ENCODE measurements at places on chromosomes 13 and 19. TPM values are rescaled to one million over a fixed set of nuclear protein-coding genes. Genes with fewer than 3 reads are reported as not detected.

GRCh38 chr19:13861392-13861713 lies 15.6 kb upstream of the NANOS3 start:
- no peaks in the 10 kb centered on the region for H3K36me3 ChIP-seq
- H3K27ac ChIP-seq = peak overlapping the region; percentile 89
- H3K4me3 ChIP-seq = peak overlapping the region; percentile 40
- H3K27me3 ChIP-seq = no peaks in the 10 kb centered on the region
- H3K4me1 ChIP-seq = peaks cover 23% of the 10 kb centered on the region
- DNase-seq = no peak

DNA sequence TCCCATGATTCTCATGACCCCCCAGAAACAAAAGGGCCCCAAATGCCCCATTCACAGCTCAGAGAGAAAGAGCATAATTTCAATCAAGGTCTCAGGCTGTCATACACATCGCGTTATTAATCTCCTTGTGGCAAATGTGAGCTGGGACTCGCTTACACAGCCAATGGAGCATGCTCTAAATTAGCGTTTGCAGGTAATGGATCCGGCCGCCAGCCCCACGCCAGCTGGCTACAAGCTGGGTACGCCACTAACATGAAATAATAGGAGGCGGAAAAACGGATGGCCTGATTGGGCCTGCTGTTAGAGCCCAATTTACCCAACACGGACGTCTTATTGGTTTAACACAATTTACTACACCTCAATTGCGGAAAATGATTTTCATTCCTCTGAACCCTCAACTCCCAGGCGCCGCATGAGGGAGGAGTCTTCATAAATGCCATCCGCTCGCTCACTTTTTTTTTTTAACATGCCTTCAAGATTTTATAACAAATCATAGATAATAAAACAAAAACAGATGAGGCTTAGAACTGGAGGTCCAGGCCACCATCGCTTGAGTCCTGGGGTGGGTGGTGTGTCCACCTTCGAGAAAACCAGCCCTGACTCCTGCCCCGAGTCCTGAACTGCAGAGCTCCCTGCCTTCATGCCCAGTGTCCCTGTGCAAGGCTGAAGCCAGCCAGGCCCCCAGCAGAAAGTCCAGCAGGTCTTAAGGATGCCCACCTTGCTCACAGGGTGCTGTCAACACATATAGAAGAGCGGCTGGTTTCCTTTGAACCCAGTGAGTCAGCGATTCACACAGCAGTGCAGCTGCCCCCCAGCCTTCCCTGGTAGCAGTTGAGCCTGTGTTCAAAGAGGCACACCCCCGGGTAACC lies 62.1 kb downstream of the PEPD start:
- H3K27me3 ChIP-seq = no peaks in the 10 kb centered on the region
- H3K4me1 ChIP-seq = no peaks in the 10 kb centered on the region
- H3K4me3 ChIP-seq = no peak overlapping the region
- peaks cover 13% of the 10 kb centered on the region for H3K36me3 ChIP-seq
- no peak overlapping the region for H3K27ac ChIP-seq

DNA sequence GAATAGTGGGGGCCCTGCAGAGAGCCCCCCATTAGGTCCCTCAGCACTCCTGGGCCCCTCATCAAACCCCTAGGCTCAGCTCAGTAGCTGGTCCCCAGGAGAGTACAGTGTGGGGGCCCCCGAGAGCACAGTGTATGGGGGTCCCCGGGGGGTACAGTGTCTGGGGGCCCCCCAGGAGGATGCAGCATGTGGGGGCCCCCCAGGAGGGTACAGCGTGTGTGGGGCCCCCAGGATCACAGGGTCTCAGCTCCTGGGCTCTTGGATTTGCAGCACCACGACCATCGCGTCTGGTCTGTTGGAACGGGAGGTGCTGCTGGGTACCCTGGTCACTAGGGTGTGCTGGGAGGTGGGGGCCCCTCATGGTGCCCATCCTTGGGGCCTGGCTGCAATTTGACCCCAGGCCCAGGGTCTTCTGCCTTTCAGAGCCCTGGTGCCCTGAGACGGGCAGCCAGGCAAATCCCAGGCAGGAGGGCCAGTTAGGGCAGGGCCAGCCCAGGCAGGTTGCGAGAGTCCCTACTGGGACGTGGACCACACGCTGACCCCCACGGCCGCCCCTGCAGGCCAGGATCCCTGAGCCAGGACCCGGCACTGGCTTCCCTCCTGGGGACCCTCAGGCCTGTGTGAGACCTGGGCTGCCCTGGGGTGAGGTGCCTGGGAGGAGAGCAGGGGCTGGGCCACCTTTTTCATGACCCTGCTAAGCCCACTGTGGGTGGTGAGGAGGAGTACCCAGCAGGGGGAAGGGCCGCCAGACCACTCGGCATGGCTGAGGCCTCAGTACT lies 13.6 kb downstream of the CBARP start:
- H3K27me3 ChIP-seq = no peaks in the 10 kb centered on the region
- no peak overlapping the region for H3K27ac ChIP-seq
- peaks cover 62% of the 10 kb centered on the region for H3K36me3 ChIP-seq
- no peak overlapping the region for H3K4me3 ChIP-seq

DNA sequence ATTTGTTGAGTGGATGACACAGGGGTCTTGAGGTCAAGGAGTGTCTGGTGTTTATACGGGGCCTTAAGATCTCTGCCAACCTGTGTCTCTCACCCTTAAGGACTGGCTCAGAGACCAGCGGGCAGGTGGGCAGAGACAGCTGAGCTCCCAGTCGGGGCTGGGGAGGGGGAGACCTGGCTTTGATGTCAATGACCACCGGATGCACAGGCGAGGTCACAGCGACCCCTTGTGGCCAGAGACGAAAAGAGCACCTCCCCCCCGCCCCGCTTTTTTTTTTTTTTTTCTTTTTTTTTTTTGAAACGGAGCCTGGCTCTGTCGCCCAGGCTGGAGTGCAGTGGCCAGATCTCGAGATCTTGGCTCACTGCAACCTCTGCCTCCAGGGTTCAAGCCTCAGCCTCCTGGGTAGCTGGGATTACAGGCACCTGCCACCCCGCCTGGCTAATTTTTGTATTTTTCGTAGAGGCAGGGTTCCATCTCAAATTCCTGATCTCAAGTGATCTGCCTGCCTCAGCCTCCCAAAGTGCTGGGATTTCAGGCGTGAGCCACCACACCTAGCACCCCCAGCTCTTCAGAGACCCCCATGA lies 12.1 kb upstream of the KLK14 start:
- peaks cover 13% of the 10 kb centered on the region for H3K4me1 ChIP-seq
- H3K36me3 ChIP-seq = no peaks in the 10 kb centered on the region
- no peak overlapping the region for H3K4me3 ChIP-seq
- H3K27ac ChIP-seq = no peak overlapping the region

DNA sequence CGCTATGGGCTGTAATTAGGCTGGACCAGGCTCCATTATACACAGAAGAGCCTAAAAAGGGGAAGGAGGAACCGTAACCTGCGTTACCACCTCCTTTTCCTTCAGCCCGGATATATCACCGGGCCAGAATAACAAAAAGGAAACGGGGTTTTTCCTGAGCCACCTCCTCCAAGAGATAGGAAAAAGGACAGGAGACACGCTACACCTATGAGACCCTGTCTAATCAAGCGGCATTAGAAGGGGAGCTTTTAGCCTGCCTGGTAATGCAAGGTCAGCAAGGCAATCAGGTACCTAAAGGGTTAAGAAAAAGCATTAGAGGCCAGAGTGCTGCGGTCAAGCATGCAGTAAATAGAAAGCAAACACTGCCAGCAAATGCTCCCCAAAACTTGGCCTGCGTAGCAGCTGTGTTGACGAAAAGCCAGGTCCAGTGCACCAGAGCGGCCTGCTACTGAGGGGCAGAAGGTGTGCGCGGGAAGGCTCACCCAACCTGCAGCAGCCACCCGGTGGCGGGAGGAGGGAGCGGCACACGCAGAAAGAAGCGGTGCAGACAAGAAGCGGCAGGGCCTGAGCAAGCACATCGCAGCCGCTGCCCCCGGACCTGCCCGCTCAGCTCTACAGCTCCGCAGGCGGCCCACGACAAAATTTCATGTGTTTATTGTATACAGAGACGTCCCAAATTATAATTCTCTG lies 1466.1 kb downstream of the UQCRFS1 start:
- peaks cover 24% of the 10 kb centered on the region for H3K4me1 ChIP-seq
- no peak overlapping the region for H3K27ac ChIP-seq
- no peaks in the 10 kb centered on the region for H3K36me3 ChIP-seq

Gene RFX1
- total RNA-seq = 5.2 TPM

GRCh38 chr19:49073514-49074378 lies 1.2 kb upstream of the KCNA7 start:
- H3K4me1 ChIP-seq = no peaks in the 10 kb centered on the region
- peak overlapping the region; percentile 65 for H3K27ac ChIP-seq
- H3K27me3 ChIP-seq = peaks cover 4% of the 10 kb centered on the region
- H3K4me3 ChIP-seq = no peak overlapping the region
- no peaks in the 10 kb centered on the region for H3K36me3 ChIP-seq
- no peak for DNase-seq

DNA sequence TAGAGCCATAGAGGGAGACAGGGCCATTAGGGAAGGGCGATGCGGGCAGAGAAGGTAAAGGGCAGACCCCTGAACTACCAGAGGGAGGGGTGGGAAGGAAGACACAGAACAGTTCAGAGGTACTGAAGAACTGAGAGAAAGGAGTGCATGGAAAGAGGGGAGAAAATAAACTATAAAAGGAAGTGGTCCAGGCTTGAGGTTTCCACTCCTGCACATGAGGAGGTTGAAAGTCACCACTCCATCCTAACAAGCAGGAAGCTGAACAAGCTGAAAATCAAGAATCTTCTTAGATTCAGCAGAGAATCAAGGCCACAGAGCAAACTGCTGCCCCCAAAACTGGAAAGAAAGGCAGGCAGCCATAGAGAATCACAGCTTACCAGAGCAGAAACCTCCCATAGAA lies 45.1 kb downstream of the MIPEP start:
- no peak overlapping the region for H3K4me3 ChIP-seq
- H3K36me3 ChIP-seq = no peaks in the 10 kb centered on the region
- no peaks in the 10 kb centered on the region for H3K27me3 ChIP-seq
- H3K4me1 ChIP-seq = no peaks in the 10 kb centered on the region
- no peak for DNase-seq

DNA sequence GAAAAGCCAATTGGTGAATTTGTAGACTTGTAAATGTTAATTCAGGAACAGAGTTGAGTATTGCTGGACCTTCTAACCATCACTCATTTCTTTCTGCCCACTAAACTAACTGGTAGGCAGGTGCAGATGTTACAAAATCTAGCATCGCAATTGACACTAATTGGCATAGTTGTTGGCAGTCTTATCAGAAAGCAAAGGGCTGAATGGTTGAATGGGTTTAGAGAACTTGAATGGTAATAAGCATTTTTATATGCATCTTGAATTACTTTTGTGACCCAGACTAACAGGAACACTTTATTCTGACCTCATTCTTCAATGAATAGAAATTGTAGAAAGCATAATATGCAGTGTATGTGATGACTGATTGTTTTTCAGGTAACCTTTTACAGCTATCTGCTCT lies 189.1 kb downstream of the GGACT start:
- DNase-seq = no peak
- no peaks in the 10 kb centered on the region for H3K27me3 ChIP-seq
- H3K4me3 ChIP-seq = no peak overlapping the region
- no peaks in the 10 kb centered on the region for H3K36me3 ChIP-seq
- H3K27ac ChIP-seq = no peak overlapping the region
- no peaks in the 10 kb centered on the region for H3K4me1 ChIP-seq

GRCh38 chr13:53285896-53286430 lies 257.4 kb downstream of the OLFM4 start:
- H3K4me3 ChIP-seq = no peak overlapping the region
- H3K27ac ChIP-seq = no peak overlapping the region
- H3K4me1 ChIP-seq = no peaks in the 10 kb centered on the region
- no peaks in the 10 kb centered on the region for H3K27me3 ChIP-seq
- no peaks in the 10 kb centered on the region for H3K36me3 ChIP-seq

DNA sequence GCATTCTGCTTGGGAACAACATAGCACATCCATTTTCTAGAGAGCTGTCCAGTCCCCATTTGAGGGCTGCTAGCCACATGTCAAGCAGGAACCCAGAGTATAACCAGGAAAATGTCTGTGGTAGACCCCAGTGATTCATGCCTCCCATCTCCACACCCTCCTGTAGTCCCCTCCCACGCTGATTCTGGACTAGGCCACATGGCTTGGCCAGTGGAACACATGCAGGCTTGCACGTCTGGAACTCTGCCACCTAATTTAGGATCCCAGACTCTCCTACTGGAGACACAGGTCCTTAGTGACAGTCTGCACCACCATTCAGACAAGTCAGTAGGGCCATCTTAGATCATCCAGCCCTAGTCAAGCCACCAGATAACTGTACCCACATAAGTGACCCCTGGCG lies 149.8 kb downstream of the ZIC5 start:
- H3K4me1 ChIP-seq = no peaks in the 10 kb centered on the region
- no peaks in the 10 kb centered on the region for H3K36me3 ChIP-seq
- no peak overlapping the region for H3K27ac ChIP-seq

Gene PTGIR
- total RNA-seq = 7.0 TPM

GRCh38 chr13:113151745-113152690 lies 6.4 kb upstream of the PROZ start:
- DNase-seq = peak; percentile 58
- no peaks in the 10 kb centered on the region for H3K27me3 ChIP-seq
- peak overlapping the region; percentile 89 for H3K27ac ChIP-seq
- H3K36me3 ChIP-seq = no peaks in the 10 kb centered on the region
- peak overlapping the region; percentile 54 for H3K4me3 ChIP-seq

GRCh38 chr13:51620165-51620983 lies 36.1 kb downstream of the WDFY2 start:
- peak overlapping the region; percentile 58 for H3K27ac ChIP-seq
- H3K4me1 ChIP-seq = peaks cover 43% of the 10 kb centered on the region
- DNase-seq = no peak
- H3K4me3 ChIP-seq = no peak overlapping the region
- no peaks in the 10 kb centered on the region for H3K27me3 ChIP-seq

DNA sequence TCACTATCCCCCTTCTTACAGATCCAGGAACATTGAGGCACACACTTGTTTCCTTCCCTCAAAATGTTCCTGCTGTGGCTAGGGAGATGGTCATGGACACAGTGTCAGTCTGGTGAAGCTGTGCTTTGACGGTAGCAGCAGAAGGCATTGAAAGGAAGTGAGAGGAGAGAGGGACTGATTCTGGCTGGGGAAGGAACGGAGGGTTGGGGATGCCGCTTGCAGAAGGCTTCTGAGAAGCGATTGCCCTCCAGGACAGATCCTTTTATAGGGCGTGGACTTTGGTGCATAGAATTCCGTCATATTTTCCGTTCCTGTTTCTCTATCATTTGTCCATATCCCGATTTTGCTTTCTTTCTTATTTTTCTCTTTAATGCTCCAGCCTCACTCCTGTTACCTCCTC lies 14.1 kb upstream of the MYH14 start:
- H3K27me3 ChIP-seq = no peaks in the 10 kb centered on the region
- no peaks in the 10 kb centered on the region for H3K36me3 ChIP-seq
- no peak for DNase-seq
- H3K4me1 ChIP-seq = no peaks in the 10 kb centered on the region

GRCh38 chr13:101545521-101545920 lies 93.0 kb downstream of the ITGBL1 start:
- H3K27me3 ChIP-seq = no peaks in the 10 kb centered on the region
- H3K27ac ChIP-seq = no peak overlapping the region
- no peaks in the 10 kb centered on the region for H3K4me1 ChIP-seq
- no peak overlapping the region for H3K4me3 ChIP-seq
